ENCODE measurements at places on chromosomes 5 and 9.
A peak's percentile ranks its signal among the peaks of the same experiment; 100 is the strongest.

GRCh38 chr5:39224196-39224761, 4.9 kb upstream of the FYB1 start:
- no peak for DNase-seq

DNA sequence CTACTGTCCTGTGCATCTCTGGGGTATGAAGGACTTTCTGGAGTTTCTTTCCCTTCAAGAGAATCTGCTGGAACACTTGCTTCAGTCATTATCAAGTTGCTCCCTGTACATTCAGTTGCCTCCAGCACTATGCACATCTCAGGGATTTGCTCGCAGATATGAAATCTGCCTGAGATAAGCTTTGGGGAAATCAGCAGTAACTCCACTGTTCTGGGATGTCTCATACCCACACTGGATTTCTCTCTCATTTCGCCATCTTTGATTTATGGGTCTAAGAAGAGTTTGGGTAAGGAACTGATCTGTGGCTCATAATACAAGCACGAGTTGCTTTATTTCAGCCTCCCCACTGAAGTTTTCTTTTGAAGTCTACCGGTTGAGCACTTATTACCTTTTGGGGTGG, 585.6 kb downstream of the PSAT1 start:
- no peak for DNase-seq

DNA sequence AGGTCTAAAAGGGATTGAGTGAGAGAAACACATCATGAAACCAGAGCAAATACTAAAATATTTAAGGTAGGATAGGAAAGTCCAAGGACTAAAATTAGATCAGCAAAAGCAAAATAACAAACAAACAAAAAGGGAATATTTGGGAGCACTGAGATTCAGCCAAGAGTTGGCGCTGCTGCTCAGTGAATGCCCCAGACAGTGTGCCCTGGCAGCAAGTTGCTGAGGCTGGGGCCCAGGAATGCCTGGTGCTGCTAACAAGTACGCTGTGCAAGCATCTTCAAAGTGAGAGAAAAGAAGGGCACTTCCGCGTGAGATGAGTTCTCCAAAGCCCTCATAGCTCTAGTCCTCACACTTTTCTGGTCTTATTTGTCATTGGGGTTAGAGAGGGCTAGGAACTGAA, 603.3 kb downstream of the EFNA5 start:
- no peak for DNase-seq

DNA sequence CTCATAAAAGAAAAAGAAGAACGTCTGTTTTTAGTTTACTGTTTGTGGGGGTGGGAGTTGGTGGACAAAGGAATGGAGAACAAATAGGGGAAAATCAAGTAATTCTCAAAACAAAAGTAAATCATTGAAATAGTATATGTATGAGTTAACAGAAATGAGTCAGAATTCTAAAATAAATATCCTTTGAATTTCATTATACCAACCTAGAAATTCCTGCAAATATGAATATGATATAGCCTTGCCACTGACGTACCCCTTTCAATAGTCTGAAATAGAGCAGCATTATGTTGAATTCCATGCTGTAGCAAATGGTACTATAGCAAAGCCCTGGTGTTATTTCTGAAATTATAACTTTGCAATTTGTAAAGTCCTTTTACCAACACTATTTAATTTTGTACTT, 29.6 kb upstream of the DTWD2 start:
- no peak for DNase-seq

DNA sequence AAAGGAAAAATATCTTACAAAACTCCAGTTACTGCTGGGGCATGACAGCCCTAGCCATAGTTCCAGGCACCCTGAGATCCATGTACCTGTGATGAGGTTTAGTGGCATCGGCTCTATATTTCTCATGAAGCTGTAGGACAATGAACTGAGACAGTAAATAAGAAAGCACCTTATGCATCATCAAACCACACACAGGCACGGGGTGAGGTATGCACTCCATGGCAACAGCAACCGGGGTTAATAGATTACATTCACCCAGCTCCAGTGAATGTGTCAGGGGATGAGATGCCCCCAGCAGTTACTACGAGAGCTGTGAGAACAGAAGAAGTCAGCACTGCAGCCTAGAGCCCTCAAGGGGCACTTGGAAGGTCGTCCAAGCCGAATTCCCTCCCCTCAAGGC, 162.0 kb upstream of the S1PR3 start:
- no peak for DNase-seq

DNA sequence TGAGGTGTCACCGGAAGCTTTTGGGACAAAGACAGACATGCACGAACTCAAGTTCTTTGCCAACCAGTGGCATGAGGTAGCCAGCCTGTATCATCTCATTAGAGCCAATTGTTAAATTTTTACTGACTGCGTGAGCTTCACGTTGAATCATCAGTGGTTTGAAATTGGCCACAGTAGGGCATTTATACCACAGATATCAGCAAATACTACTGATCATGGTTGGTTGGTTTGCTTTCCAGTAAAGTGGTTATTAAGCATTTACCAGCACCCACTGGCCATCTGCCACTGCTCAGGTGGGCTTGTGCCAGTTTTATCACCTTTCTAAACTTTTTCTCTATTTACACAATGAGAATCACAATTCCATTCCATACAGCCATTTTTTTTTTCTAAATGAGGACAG, 28.4 kb upstream of the SHC3 start:
- no peak for DNase-seq

DNA sequence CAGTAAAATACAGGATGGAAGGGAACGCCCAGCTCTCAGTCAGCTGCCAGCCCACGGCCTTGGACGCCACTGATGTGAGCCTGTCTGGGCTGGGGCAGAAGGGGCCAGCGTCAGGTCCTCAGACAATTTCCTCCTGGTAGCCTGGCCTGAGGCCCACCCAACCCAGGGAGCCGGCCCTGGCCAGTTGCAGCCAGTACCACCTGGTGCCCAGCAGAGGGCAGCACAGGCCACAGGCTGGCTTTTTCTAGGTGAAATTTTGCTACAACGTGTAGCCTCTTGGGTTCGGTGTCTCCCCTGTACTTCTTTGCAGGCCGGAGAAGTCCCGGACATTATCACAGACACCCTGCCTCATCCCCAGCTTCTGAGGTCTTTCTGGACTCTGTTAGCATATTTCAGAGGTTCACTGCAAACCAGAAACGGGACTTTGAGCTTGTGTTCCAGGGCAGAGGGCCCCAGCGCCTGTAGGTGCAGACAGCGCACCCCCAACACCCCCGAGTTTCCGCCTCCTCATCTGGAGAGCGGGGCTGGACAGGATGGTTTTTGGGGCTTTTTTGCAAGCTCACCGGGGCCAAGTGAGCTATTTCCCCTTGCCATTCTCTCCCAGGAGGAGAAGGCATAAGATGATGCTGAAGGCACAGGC, 45.9 kb upstream of the KCNMB1 start:
- no peak for DNase-seq

GRCh38 chr5:149172261-149172660, 31.0 kb downstream of the ABLIM3 start:
- no peak for DNase-seq

DNA sequence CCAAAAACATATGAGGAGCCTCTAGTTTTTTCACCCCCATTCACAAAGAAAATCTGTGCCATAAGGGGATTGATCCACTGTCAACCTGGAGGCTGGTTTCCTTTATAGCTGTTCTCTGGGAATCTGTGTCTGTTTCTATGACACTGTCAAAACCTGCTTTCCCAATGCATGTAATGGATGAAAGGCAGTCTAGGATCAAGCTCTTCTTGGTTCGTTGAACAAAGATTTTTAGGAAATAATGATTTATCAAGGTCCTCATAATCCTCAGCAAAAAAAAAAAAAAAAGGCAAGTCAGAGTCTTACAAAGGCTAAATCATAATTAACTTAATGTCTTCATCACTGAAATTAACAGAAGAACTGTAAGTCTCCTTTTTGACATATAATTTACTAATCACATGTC, 16.0 kb downstream of the EPB41L4A start:
- DNase-seq = no peak

- peak; percentile 42 for DNase-seq
These were observed 1.3 kb downstream of the ANP32B start for GRCh38 chr9:97984188-97985057.

All from cortex of kidney (tissue), 1 donor.